ENCODE measurements at places on chromosomes 4 and X. TPM values are rescaled to one million over a fixed set of nuclear protein-coding genes. Genes with fewer than 3 reads are reported as not detected.

IL3RA gene
- total RNA-seq, result not detected

EPHA5 gene
- not detected for total RNA-seq

UPF3B gene
- total RNA-seq, result 30.2 TPM

TKTL1 gene
- not detected for total RNA-seq

GPR119 gene
- 3.1 TPM for total RNA-seq

CXCL3 gene
- total RNA-seq, result 1.8 TPM

XK gene
- total RNA-seq, result 1.1 TPM

ADH7 gene
- not detected for total RNA-seq

OTUD6A gene
- total RNA-seq, result not detected

USP27X gene
- 7.6 TPM for total RNA-seq

FAM47E gene
- 3.4 TPM for total RNA-seq

Data from progenitor cell of endocrine pancreas (in vitro differentiated cells).